ENCODE measurements at places on chromosomes 7 and 10.

- DNase-seq = no peak
Measured at GRCh38 chr10:44357023-44357540, 27.8 kb downstream of the CXCL12 start.

DNA sequence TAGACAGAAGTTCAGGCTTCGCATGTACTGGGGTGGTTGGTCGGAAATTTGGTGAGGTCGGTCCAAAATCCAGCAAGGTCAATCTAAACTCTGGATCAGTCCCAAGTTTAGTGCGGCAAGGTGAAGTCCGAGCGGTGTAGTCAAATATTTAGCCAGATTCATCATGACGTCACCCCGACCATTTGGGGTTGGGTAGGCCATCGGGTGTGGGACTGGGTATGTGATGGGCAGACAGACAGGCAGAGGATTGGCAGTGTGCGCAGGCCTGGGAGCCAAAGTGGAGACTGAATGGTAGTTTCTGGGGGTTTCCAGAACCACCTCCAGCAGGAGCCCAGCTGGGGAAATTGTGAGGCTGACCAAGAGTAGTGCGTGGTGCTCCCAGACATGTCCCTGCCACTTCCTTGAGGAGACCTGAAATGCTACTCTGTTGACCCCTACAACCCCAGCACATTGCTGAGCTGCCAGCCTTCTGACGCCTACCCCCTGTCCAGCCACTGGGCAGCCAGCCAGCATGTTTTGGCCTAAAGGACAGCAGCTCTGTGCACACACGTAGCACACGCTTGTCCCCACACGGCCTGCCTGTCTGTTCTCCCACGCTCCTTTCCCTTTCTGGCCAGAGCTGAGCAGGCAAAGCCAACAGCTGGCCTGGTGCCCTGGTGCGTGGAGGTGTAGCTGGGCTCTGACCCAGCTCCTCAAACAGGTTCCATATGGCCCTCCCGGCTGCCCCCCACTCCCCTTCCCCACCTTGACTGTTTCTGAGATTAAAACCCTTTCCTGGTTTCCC, 55.9 kb downstream of the FAM241B start:
- DNase-seq = no peak

DNA sequence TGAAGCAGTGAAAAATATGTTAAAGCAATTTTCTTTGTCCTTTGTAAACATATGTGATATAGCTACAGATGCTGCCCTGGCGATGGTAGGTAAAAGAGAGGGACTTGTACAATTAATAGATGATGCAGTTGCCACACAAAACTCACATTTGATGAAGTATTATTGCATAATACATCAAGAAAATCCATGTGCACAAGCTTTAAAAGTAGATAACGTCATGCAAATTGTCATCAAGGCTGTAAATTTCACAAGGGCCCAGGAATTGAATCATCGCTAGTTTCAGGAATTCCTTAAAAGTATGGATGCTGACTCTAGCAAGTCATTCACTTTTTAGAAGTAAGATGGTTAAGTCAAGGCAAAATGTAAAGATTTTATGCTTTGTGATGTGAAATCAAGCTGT, 10.0 kb downstream of the CYP3A5 start:
- DNase-seq = no peak

- DNase-seq = no peak
Measured at GRCh38 chr7:105979405-105979804, 16.3 kb downstream of the CDHR3 start.

DNA sequence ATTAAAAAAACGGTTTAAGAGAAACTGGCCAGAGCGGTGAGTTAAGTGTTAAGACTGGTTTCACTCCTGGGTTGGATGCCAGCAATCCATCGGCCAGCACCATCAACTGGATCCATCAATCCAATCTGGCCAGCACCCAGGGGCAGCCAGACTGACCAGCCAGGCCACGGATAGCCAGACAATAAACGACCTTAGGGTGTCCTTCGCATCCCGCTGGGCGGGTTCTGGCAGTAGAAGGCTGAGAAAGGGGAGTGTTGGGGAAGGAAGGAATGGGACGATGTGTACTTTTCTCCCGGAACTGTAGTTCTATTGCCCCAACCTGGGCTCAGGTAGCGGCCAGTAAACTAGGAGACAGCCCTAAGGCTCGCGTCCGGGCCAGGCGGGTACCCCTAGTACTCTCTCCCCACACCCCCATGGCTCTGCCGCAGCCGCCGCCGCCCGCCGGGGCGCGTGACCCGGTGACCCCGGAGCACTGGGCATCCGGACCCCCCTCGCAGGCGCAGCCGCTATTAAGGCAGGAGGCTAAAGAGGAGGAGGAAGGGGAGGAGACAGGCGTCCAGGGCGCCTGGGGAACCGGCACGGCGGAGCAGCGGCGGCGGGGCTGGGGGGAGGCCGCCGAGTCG, at the start of gene CASD1:
Gene CASD1, plus strand, starts transcription at position 546 of the 623 bp plus-strand sequence. CDS start 276 bp downstream, outside the sequence.
- DNase-seq = no peak

DNA sequence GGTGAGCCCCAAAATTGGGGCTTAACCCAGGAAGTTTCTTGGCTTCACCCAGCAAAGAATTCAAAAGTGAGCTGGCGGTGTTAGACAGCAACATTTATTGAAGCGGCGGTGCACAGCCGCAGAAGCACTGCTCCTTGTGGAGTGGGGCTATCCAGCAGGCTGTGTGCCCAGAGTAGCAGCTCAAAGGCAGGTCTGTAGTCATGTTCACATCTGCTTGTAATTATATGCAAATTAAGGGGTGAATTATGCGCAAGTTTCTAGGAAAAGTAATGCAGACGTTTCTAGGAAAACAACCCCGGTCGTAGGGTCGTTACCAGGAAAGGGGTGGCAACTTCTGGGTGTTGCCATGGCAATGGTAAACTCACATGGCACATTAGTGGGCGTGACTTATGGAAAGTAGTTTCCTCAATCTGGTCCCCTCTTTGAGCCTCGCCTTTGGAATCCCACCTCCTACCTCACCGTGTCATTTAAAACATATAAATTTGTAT, 13.7 kb upstream of the KBTBD2 start:
- no peak for DNase-seq

DNA sequence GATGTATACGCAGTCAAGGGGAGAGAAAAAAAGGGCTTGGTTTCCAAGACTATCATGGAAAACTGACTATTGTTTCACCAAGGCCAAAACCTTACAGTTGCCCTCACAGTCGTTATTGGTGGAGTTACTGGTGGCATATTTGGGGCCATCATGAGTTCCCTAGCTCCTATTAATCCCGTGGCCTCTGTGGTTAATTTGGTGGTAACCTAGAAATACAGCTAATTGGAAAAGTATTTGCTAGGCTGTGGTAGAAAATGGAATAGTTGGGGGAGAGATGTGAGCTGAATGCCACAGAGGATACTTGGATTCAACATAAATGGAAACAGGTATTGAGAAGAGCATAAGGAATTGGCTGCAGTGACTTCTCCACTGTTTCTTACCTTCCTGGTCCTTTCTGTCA, 450.7 kb downstream of the KCNMA1 start:
- DNase-seq = no peak

Measured in type B pancreatic cell (in vitro differentiated cells).